ENCODE measurements at places on chromosomes 6 and 20.

- no peak for DNase-seq
These were observed 5.6 kb upstream of the BEND6 start for GRCh38 chr6:56949265-56949664.

- DNase-seq, result no peak
These were observed 300.8 kb upstream of the STXBP5 start for GRCh38 chr6:146903451-146903850.

GRCh38 chr6:160029525-160029924, 60.6 kb downstream of the IGF2R start:
- DNase-seq, result no peak

- no peak for DNase-seq
These were observed 35.3 kb downstream of the FOXQ1 start for GRCh38 chr6:1347161-1347560.

GRCh38 chr6:43817192-43817591, 47.2 kb downstream of the VEGFA start:
- DNase-seq, result no peak

Measured in NCI-H345 (cell line).